ENCODE measurements at places on chromosomes 6 and 20.

- no peak for DNase-seq
These were observed 2.5 kb downstream of the BTN1A1 start for GRCh38 chr6:26502626-26503025.

DNA sequence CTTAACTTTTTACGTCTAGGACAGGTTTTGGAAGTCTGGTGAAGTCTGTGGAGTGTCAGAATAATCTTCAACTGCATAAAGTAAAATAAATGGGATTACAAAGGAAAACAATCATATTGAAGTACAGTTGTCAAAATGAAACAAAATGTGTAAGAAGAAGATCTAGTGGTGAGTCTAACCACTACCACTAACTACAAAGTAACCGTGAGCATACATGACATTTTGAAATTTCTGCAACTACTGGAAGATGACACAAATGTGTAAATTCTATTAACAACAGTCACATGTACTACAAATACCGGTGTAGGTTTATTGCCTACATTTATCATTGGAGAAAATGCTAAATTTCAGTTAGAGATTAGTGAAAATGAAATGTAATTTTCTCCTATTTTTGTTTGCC is 29.7 kb downstream of the VPS52 start:
- no peak for DNase-seq

GRCh38 chr6:107331409-107332386 is 127.7 kb downstream of the PDSS2 start:
- no peak for DNase-seq

GRCh38 chr6:106882601-106883518 is 91.7 kb downstream of the CD24 start:
- no peak for DNase-seq

GRCh38 chr6:33621711-33622388 is 728 bp downstream of the ITPR3 start:
- no peak for DNase-seq

DNA sequence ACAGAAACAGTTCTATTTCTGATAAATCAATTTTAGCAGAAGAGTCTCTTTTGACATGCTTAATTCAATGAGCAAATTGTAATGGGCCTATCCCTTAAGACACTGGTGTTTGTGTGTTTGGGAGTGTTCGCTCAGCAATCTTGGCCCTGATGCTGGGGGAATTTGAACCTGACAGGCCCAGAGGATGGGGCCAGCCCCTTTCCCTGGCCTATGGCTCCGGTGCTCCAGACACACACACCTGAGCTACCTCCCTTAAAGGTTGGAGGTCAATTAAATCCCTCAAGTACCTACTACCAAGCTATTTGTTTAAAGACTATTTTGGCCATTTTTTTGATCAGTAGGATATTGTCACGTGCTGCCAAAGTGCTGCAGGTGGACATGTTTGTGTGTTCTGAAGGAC is 549.3 kb downstream of the PRKN start:
- no peak for DNase-seq

DNA sequence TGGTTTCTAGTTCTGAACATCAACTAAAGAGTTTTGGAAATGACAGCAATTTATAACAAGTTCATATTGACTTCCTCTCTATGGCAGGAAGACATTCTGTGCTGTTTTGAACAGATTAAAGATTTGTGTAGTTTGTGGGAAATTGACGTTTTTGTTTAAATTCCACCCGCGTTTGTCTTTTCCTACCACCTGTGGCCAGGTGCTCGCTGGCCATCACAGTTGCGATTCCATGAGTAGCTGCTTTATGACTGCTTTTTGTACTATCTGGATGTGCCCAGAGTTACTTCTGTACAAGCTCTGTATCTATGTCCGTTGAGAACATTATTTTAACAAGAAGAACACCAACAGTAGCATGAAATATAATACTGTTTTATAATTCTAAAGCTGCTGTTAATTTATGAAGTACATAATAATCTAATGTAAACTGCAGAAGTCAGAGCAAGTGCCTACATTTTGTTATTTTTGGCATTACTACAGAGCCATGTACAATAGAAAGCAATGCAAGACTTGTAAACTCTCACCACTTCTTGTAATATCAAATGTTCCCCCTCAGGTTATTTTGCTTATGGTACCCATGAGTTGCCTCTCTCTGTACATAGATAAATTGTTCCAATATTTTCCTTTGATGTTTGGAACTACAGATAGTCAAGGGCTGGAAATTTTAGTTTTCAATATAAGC is 33.5 kb downstream of the ZBTB2 start:
- no peak for DNase-seq

- DNase-seq, result no peak
These were observed 31.8 kb downstream of the GLP1R start for GRCh38 chr6:39080246-39080875.

DNA sequence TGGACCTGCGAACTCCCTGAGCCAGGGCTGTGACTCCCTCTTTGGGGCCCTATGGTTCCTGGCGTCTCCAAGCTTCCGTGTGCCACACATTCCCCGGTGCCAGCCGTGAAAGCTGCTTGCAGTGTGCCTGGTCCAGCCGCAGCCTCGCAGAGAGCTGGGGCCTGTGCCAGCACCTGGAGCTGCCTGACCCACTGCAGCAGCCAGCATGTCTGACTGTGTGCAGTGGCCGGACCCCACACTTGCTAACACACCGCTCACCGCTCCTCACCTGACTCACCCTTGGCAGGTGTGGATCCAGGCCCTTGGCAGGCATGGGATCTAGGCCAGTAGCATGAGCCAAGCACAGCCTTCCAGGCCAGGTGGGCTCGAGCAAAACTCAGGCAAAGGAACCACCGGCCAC is 227.5 kb downstream of the OTOR start:
- DNase-seq, result no peak

- no peak for DNase-seq
These were observed 6.0 kb upstream of the PRL start for GRCh38 chr6:22302838-22303237.

- peak; percentile 19 for DNase-seq
These were observed 79.2 kb downstream of the CBFA2T2 start for GRCh38 chr20:33568868-33569801.

- no peak for DNase-seq
These were observed 6.0 kb upstream of the AFDN start for GRCh38 chr6:167820681-167821080.

DNA sequence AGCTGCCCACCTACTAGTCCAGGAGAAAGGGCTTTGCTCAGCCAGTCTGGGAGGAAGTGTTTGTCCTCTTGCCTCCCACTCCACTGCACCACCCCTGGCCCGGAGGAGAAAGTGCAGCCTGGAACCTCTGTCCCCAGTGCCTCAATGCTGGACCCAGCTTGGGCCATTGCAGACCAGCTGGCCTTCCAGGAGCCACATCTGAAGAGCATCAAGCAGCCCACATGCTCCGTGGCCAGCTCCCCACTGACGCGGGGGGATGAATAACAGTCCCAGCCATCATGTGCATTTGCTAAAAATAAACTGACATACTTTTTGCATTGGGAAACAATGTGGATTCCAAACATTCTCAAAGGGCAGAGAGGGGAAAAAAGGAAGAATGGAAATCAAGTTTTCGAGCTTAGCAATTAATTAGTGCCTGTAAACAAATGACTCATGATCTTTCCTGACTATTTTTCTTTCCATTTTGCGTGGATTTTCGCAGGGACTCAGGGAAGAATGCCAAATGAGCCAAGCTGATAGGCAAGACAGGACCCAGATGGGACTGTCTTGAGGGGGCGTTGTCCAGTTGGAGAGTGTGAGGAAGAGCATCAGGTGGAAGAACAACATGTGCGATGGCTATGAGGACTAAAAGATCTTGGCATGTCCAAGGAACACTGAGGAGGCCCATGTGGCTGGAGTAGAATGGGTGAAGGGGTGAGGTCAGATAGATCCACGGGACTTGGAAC is 34.1 kb downstream of the CEBPB start:
- DNase-seq, result peak; percentile 85

- no peak for DNase-seq
These were observed 87.5 kb downstream of the MDN1 start for GRCh38 chr6:89731924-89732567.

DNA sequence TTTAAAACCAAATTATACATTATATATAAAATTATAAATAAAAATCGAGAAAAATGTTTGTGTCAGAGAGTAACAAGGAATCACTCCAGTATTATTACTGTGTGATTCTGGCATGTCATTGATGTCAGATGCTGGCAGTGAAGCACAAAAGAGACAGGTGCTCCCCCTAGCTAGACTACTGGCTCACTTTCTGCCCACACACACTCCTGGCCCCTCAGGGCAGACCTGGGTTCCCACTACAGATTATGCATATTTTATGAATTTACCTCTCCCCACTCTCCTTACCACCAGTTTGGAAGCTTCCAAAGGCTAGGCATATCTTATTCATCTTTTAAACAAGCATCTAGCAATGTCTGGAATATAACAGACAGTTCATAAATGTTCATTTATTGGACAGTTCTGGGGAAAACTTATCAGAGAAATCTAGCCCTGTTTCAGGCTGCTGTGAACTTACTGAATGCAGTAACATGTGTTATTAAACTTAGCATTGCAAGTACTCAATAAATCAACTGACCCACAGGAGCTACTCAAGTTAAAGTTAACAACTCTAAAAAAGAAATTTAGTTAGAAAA is 12.8 kb downstream of the SNX3 start:
- no peak for DNase-seq

DNA sequence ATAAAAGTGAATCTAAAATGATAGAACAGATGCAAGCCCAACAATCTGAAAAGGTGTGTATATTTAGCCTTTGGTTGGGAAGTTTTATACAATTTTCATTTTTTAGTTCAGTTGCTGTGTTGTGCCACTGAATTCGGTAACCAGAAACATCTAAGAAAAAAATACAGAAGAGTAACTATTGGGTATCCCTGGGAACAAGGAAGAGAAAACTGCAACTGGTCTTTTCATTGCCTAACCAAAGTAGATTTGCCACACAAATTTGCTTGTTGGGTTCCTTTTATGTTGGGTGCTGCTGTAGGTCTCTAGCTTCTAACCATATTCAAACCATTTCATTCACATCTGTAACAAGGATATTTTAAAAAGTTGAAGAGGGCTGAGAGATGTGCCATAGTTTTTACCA is 2.8 kb upstream of the TMEM30A start:
- no peak for DNase-seq

- no peak for DNase-seq
These were observed 82.8 kb downstream of the PKIB start for GRCh38 chr6:122692807-122693580.

Measured in fibroblast of skin of back (primary cell).